ENCODE measurements at places on chromosomes 4 and X. TPM values are rescaled to one million over a fixed set of nuclear protein-coding genes. Genes with fewer than 3 reads are reported as not detected.

GLRA3 gene
- total RNA-seq: not detected

AKAP14 gene
- not detected for total RNA-seq

CFAP47 gene
- 0.19 TPM for total RNA-seq

FGFR3 gene
- 0.03 TPM for total RNA-seq

Measured in SK-MEL-5 (cell line).